ENCODE measurements at places on chromosomes 6 and 20.

DNA sequence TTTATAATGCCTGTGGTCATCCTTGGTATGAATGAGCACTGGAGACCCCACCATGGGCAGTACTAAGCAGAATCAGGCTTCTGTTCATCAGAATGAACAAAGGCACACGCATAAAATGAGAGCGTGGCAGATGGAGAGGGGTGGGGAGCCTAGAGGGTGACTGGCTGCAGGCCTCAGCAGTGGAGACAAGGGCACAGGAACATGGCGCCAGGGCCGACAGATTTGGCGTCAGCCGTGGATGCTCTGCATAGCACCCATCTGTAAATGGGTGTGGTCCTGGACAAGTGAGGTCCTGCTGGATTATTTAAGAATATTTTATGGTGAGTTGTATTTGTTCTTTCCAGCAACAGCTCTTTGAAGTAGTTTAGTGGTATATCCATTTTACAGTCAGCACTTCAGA, 33.1 kb downstream of the E2F3 start:
- no peak for DNase-seq

- DNase-seq = no peak
Measured at GRCh38 chr6:137399881-137400443, 94.2 kb downstream of the OLIG3 start.

DNA sequence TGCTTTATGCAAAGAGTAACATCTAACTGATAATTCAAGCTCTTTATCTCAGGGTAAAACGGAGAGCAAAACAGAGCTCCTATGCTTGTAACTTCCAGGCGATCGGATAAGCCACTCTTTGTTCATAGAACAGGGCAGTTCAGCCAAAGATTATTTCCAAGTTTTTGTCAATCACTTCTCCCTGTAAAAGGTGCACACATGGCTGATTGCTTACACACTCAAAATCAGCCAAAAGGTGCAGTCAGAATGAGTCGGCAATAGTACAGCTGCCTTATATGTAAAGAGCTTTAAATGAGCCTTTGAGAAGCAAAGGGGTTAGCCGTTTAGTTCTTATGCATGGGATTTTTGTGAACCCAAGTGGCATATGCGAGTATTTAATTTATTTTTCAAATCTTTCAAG, 449.6 kb upstream of the POU3F2 start:
- no peak for DNase-seq

- no peak for DNase-seq
Measured at GRCh38 chr6:39930540-39930939, 3.7 kb downstream of the MOCS1 start.

GRCh38 chr6:95266537-95267258, 310.6 kb upstream of the MANEA start:
- DNase-seq = no peak

- DNase-seq = no peak
Measured at GRCh38 chr6:41967312-41968287, 26.0 kb upstream of the CCND3 start.
